NCI-H187 (cell line): ENCODE measurements at places on chromosomes 5 and 9.

DNA sequence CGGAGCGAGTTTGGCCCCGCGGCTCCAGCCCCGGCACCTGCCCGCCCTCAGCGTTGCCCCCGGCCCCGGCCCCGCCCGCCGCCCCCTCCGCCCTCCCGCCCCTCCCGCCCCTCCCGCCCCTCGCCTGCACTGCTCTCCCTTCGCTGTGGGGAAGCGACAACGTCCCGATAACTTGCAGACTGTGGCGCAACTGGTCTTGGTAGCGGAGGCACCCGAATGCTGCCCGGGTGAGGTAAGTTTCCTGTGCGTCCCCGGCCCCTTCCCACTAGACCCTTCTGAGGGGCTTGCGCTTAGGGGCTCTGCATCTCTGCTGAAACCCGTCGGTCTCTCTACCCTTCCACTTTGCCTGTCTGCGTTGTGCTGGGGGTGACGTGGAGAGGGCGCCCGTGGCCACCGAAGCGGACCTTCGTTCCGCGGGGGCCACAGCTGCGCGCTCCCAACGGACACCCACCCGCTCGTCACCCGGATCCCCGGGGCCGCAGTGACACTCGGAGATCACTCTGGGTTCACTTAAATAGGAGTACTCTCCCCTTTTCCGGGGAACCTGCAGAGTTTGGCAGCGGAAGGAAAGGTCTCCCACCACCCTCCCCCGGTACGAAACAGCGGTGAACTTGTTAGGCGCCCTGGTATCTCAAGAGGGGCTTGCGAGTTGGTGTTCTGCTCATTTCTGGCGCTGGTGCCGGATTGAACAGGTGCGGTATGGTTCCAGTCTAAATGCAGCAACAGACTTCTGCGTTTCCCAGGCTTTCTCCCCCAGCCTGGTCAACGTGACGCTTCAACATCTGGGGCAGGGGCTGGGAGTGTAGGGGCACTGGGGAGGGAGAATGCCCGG lies 707 bp downstream of the PIP5K1B start:
- DNase-seq = no peak

- DNase-seq = no peak
Observed at GRCh38 chr9:4038182-4038723, 261.6 kb downstream of the GLIS3 start.

GRCh38 chr5:126615286-126615685 lies 14.5 kb downstream of the PHAX start:
- no peak for DNase-seq

GRCh38 chr5:112640546-112640945 lies 97.1 kb upstream of the APC start:
- no peak for DNase-seq

DNA sequence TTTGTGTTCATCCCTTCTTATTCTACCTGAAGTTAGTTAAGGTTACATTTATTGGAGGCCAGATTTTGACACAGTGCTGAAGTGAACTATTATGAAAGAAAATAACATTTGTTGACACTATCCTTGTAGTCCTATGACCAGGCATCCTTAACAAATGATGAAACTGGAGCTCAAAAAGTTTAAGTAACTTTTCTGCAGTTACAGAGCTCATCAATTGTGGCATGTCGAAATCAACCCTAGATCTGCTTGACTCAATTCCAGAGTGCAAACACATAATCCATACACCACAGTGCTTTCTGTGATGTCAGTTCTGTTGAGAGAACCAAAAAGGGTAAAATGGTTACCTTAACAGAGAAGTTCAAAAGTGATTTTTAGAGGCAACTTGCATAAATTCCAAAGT lies 28.6 kb downstream of the KCNN2 start:
- DNase-seq = no peak

- no peak for DNase-seq
Observed at GRCh38 chr9:110188991-110189390, 19.0 kb downstream of the C9orf152 start.

- DNase-seq = no peak
Observed at GRCh38 chr5:159545156-159545555, 214.9 kb upstream of the IL12B start.
